ENCODE measurements at places on chromosomes 6 and 20.

DNA sequence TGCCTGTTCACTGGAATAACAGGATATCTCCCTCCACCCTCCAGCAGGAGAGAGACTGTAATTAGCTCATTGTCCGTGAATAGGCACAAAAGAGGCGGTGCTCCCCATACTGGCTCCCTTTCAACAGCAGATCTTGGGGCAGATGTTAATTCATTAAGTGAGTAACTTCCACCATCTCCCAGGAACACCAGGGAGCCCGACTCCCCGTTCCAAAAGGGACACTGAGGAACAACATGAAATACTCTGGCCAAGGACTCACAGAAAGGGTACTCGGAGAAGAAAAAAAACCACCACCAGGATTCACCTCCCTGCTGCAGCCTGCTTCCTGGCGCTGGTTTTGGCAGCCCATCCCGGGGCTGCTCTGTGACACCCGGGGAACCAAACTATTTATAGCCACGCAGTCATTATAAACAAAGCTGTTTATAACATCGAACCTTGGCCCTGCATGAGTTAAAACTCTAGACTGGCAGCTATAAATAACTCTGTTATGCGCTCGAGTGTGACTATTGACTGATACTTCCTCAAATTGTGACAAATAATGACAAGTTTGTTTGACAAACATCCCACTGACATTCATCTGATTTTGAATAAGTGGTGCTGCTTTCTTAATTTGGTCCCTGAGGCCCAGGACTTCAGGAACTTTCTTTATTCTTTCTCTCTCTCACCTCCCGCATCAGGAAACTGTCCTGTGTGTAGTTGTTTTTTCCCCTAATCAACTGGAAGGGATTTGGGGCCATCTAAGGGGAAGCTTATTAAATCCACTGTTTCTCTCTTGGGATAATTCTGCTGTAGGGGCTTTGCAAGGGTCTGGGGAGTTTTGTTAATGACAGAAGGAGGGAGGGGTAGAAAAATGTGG lies 521.6 kb downstream of the CD83 start:
- no peak for DNase-seq

- no peak for DNase-seq
Observed at GRCh38 chr20:51037532-51038115, 14.7 kb upstream of the KCNG1 start.

DNA sequence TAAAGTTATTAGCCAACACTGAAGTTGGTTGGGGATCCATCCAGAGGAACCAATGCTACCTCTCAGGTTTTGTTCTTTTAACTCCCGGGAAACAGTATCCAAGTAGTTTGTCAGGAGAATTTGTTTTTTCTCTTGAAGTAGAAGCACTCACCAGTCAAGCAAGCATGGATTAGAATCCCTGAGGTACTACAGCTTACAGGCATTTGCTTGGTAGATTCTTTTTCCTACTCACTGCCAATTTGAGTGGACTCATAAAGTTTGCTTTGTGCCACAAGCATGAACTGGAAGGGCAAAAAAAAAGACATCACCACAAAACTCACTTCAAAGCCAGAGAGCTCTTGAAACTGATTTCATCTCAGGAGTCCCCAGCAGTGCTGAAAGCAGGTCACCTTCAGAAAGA lies 167.4 kb downstream of the MBOAT1 start:
- no peak for DNase-seq

DNA sequence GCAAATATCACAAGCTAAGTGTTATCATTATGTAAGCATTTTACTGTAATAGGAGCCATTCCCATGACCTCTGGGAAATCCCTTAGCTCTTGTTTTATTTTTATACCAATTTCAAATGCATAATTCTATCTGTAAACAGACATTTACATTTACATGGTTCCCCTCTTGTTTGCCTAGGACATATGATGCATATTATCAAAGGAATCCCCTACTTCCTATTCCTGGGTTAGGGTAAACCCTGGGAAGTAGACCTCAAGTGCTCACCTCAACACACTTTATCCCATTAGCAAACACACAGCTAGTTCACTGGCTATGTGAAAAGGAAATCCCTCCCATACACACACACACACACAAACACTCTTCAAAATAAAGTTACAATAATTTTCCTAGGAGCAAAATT lies 27.1 kb downstream of the PDE10A start:
- no peak for DNase-seq

GRCh38 chr6:54431466-54431865 lies 123.2 kb downstream of the TINAG start:
- no peak for DNase-seq

DNA sequence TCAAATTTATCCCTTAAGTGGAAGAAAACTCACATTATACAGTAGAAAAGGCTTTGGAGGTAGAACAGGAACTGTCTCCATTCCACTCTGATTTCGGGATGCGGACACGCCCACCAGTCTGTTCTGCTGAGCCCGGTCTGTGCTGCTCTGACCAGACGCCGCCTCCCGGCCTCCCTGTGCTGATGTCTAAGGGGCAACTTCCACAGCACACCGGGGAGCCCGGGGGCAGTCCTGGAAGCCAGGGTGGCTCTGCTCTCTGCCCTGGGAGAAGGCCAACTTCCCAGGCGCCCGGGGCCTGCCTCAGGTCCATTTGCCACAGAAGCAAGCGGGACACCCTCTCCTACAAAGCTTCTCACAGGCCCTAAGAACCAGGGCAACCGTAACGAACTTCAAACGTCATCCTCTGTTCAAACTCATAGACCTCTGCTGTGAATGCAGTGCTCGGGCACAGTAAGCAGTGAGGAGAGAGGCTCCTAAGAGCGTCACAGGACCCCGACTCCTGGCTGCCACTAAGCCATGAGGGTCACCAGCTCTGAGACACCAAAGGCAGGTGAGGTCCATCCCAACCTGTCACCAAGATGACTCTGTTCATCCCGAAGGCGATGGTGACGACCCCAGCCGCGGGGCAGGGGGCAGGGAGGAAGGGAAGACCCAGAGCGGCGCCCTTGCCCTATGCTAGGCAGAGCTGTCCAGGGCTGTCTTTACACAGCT lies 5.6 kb downstream of the TAF4 start:
- no peak for DNase-seq
